ENCODE measurements at places on chromosomes 5 and 9.

DNA sequence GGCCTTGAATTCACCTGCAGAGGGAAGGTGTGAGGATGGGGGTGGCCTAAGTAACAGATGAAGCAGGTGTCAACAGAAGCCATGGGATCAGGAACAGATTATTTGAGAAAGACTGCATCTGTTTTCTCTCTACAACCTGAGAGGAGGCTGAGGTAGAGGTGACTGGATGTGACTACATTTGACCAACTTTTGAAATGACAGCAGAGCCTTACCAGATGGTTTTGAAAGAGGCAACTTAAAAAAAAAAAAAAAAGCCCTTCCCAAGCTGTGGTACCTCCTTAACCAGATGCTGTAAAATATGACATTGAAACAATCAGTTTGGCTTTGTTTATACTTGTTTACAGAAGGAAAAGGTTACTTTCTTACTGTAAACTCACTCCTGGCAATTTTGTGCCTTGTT is 108.6 kb downstream of the TRIO start:
- DNase-seq = no peak

GRCh38 chr9:102459828-102460227 is 535.3 kb upstream of the CYLC2 start:
- DNase-seq = no peak

DNA sequence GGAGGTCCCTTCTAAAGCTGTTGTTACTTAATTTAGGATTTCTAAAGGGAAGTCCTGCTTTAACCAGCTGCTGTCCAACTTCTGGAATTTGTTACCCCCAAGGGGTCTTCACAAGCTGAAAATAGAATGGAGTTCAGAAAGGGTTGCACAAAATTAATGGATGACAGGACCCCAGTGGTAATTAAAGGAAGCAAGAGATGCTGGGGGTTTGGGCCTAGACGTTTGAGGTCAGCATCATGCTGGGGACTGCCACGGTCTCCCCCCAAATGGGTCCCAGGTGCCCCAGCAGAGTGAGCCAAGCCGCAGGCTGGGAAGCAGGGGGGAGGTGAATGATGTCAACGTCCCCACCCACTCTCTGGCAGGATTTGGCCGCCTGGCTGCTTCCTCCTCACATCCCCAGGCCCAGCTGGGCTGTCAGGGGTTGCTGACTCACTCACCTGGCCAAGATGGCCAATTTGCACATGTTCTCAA is 97.5 kb upstream of the ARAP3 start:
- DNase-seq = no peak

DNA sequence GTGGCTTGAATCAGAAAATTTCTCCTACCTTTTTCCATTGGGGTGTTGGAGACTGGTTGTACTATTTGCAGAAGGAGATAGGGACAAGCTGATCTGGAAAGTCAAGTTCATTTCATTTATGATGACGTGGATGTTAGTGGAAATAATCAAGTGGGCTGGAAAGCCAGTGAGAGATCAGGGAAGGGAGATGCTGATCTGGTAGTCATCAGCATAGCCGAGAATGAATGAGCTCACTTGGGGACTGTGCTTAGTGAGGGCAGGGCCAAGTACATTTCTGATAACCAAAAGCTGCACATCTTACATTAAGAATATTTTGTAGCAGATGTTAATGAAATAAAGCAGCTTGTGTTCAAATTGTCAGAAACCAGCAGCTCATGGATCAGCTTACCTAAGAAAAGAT is 12.1 kb downstream of the MAN2A1 start:
- no peak for DNase-seq

DNA sequence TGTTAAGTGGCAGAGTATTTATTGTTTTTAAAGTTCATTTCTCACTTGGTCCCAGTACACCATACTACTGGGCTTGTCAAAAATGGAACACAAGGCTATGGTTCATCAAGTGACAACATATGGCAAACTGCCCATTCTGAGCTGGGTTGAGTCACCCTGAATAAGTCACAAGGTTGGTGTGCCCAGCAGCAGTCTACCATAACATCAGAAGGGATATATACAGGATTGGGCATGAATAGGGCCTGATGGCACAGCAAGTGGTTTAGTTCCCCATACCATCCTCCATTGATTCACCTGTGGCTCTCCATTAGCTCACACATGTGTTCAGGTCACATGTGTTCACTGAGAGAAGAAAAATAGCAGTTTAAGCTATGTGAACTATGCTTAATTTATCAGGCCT is 249.8 kb upstream of the PRDM9 start:
- no peak for DNase-seq

All from thyroid gland (tissue), 4 donors.